Cardiac muscle cell (in vitro differentiated cells and primary cell): ENCODE measurements at places on chromosomes 4 and X.

DNA sequence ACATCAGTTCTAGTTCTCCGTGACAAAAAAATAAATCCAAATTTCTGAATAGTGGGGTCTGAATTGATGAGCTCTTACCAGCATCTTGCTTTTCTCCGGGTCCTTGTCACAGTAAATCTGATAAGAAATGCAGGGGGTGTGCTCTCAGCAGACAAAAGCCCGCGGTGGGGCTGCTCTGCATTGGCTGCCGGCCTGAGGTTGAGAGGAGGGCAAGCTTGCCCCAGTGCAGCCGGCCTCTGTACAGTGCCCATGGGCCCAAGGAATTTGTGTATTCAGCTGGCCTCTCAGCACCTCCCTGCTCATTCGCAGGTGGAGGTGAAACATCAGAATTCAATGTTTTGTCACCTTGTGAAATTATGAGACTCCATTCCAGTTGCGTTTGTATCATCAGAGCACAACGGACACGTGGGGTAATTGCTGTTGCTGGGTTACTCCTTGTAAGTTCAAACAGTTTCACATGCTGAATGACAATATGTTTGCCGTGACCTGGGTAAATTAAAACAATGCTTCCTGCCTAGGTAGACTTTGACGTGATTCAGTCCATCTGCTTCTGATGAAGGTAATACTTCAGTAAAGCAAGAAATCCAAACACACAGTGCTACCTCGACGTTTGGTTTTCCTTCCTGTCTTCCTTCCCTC lies 596.4 kb downstream of the MID1IP1 start:
- H3K36me3 ChIP-seq = no peaks in the 10 kb centered on the region
- DNase-seq = no peak
- H3K27me3 ChIP-seq = no peaks in the 10 kb centered on the region
- H3K27ac ChIP-seq = no peak overlapping the region
- peaks cover 29% of the 10 kb centered on the region for H3K4me1 ChIP-seq
- no peak overlapping the region for H3K4me3 ChIP-seq

GRCh38 chrX:44314808-44315207 lies 28.7 kb downstream of the EFHC2 start:
- H3K27me3 ChIP-seq = no peaks in the 10 kb centered on the region
- no peaks in the 10 kb centered on the region for H3K36me3 ChIP-seq
- H3K4me3 ChIP-seq = no peak overlapping the region

DNA sequence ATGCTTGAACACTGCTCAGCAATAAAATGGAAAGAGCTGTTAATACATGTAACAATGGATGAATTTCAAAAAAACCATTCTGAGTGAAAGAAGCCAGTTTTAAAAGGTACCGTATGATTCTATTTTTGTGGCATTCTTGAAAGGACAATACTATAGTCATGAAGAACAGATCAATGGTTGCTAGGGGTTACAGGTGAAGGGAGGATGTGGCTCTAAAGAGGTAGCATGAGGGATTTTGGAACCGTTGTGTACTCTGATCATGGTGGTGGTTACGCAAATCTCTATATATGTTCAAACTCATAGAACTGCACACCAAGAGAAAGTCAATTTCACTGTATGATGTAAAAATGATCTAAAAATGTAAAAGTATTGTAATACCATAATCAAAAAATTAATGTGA lies 40.0 kb upstream of the CTAG2 start:
- H3K4me1 ChIP-seq = no peaks in the 10 kb centered on the region
- H3K4me3 ChIP-seq = no peak overlapping the region
- DNase-seq = no peak
- H3K36me3 ChIP-seq = no peaks in the 10 kb centered on the region

DNA sequence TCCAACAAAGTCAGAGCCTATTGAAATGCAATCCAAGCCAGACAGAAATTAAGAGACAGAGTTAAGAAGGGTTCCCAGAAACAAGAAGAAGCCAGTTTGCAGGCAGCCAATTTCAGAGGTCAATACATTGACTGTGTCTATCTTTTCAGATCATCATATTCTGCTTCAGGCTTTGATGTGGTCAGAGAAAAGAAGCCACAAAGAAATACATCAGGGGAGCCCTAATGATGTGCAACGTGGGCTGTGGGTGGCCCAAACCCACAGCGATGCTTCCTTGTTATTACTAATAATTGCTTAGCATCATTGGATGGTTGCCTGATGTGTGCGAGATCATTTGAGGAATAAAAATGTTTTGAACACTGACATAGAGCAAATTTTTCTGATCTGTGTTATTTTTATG lies 99.0 kb upstream of the DUSP21 start:
- H3K4me3 ChIP-seq = no peak overlapping the region
- H3K4me1 ChIP-seq = no peaks in the 10 kb centered on the region
- H3K27me3 ChIP-seq = no peaks in the 10 kb centered on the region
- DNase-seq = no peak

GRCh38 chr4:1200425-1201035 lies 28.1 kb upstream of the SPON2 start:
- H3K4me3 ChIP-seq = no peak overlapping the region
- peak; percentile 91 for DNase-seq
- no peak overlapping the region for H3K27ac ChIP-seq
- no peaks in the 10 kb centered on the region for H3K36me3 ChIP-seq

- DNase-seq = no peak
- H3K36me3 ChIP-seq = no peaks in the 10 kb centered on the region
- H3K4me1 ChIP-seq = no peaks in the 10 kb centered on the region
- no peak within 1 kb of the TSS for H3K27ac ChIP-seq
Observed at GRCh38 chr4:112296949-112297880, at the start of gene ALPK1. Gene ALPK1 (plus strand): TSS chr4:112297369.

DNA sequence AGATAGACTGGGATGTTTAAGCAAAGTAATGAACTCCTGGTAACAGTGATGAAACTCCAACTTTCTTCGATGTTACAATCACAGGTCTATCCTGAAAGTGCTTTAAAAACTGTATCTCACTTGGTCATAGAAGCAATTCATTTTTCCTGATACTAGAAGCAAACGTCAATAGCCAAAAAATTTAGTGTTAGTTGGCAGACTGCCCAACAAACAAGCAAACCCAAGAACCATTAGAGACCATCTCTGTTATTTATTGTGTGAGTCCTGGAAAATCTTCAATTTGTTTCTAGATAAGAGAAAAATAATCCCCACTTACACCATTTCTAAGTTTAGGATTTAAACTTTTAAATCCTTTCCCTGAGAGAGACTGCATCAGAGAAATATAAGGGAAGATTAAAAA lies 553.9 kb downstream of the INPP4B start:
- no peak overlapping the region for H3K27ac ChIP-seq
- no peaks in the 10 kb centered on the region for H3K27me3 ChIP-seq
- H3K36me3 ChIP-seq = no peaks in the 10 kb centered on the region
- no peaks in the 10 kb centered on the region for H3K4me1 ChIP-seq
- H3K4me3 ChIP-seq = no peak overlapping the region

DNA sequence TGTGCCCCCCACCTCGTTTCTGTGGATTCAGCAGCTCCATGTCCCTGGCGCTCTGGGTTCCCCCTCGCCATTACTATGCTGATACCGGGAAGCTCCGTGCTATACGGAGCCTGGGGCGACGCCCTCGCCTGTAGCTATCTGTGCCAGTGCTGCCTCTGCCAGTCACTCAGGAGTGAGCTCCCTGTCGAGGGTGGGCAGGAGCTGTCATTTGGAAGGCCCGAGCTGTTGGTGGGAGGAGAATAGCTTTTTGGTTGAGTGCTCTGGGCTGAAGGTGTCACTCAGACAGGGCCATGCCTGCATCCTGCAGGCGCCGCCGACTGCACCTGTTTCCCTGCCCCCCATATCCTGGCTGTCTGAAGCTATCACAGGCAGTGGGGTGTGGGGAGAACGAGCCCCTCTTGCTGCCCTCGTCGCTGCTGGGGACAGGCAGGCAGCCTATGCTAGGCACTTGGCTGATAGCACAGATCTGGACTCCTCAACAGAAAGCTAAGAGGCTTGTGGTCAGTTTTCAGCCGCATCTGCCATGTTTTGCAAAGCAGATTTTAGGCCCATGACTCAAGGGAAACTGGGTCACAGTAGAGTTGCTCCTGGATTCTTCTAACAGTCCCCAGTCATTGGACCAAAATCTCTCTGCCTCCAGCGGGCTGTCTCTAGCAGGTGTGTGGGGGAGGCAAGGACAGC lies 31.8 kb downstream of the CPLX1 start:
- H3K27me3 ChIP-seq = peaks cover 78% of the 10 kb centered on the region
- DNase-seq = no peak
- no peak overlapping the region for H3K4me3 ChIP-seq
- no peaks in the 10 kb centered on the region for H3K36me3 ChIP-seq

DNA sequence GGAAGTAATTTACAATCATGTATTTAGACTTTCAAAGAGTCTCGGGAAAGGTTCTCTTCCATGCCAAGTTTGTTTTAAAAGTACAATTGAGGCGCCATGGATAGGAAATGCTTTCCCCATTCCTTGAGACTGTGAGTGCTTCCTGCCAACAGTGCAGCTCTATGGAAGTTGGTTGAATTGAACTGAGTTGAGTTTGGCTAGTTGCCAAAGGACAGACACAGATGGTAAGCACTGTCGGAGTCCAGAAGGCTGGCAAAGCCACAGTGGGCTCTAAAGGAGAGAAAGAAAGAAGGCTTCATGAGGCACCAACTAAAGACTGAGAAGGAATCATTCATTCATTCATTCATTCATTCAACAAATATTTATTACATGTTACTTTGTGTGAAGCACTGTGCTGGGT lies 4.3 kb upstream of the KCNE5 start:
- H3K27me3 ChIP-seq = no peaks in the 10 kb centered on the region
- no peak overlapping the region for H3K4me3 ChIP-seq
- no peaks in the 10 kb centered on the region for H3K4me1 ChIP-seq
- peak; percentile 44 for DNase-seq
- H3K27ac ChIP-seq = no peak overlapping the region

DNA sequence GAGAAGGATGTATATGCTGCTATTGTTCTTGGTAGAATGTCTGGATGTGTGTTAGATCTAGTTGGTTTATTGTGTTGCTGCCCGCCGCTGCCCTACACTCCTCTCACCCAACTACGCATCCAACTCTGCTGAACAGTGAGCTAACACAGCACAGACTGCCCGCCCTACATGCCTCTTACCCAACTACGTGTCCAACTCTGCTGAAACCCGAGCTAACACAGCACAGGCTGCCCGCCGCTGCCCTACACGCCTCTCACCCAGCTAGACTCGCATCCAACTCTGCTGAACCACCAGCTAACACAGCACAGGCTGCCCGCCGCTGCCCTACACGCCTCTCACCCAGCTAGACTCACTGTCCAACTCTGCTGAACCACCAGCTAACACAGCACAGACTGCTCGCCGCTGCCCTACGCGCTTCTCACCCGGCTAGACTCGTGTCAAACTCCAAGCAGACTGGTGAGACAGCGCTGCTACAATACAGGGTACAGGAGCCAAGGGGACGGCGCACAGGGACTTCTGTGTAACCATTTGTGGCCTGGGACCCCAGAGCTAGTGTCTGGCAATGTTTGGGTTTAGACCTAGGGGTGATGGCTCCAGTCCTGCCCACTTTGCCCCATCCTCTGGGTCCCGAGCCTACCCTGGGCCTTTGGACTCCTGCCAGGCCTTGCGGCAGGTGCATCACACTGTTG lies 11.6 kb upstream of the CTBP1 start:
- H3K4me1 ChIP-seq = no peaks in the 10 kb centered on the region
- DNase-seq = no peak
- no peaks in the 10 kb centered on the region for H3K36me3 ChIP-seq

DNA sequence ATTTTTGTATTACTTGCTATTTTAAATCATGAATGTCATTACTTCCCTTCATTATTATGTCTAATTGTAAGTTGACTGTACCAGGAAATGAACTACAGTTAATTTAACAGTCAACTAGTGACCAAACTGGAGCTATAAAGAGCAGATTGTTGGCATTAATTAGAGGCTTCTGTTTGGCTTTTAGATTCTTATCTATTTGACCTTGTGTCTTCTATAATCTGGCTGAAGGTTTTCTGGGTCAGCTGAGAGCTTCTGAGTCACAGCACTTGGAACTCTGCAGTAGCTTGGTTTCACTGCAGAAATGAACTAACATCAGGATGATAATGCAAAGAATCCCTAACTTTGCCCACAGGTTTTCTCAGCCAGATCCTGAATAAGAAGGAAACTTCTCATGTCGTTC lies 169.2 kb upstream of the LEF1 start:
- peak overlapping the region; percentile 90 for H3K27ac ChIP-seq
- no peaks in the 10 kb centered on the region for H3K27me3 ChIP-seq
- no peaks in the 10 kb centered on the region for H3K36me3 ChIP-seq
- H3K4me1 ChIP-seq = peaks cover 72% of the 10 kb centered on the region

DNA sequence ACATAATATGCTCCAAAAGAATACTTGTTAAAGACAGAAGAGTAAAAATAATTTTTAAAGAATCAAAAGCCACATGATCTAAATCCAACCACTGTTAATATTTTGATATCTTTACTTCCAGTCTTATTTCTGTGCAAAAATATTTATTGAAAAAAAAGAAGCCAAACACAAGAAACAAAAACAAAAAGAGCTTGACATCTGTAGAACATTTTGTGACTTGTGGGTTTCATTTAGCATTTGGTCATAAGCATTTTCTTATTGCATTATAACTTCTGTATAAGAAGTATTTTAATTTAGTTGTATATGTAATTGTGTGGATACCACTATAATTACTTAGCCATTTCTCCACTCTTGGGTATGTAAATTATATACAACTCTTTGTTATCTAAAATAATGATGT lies 63.1 kb downstream of the DIPK2B start:
- H3K4me1 ChIP-seq = no peaks in the 10 kb centered on the region
- no peaks in the 10 kb centered on the region for H3K27me3 ChIP-seq
- H3K27ac ChIP-seq = no peak overlapping the region
- H3K36me3 ChIP-seq = no peaks in the 10 kb centered on the region
- no peak overlapping the region for H3K4me3 ChIP-seq
- DNase-seq = no peak

- no peaks in the 10 kb centered on the region for H3K36me3 ChIP-seq
- no peak overlapping the region for H3K4me3 ChIP-seq
- peaks cover 5% of the 10 kb centered on the region for H3K4me1 ChIP-seq
- DNase-seq = no peak
- H3K27me3 ChIP-seq = no peaks in the 10 kb centered on the region
- H3K27ac ChIP-seq = no peak overlapping the region
Observed at GRCh38 chr4:159506801-159507517, 404.1 kb downstream of the RAPGEF2 start.

DNA sequence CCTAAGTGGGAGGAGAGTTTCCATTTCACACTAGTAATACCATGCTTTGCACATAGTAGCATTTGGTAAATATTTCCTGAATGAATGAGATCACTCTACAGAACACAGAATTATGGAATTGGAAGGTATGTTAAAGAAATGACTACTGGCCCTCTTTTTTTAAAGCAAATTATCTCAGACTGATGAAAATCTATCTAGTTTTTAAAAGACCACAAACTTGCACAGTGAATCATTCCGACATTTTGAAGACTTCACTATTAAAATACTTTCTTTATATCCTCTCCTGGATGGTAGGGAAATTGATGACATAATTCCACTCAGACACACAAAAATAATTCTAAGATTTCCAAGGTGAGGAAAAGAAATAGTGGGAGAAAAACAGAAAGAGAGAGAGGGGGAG lies 68.4 kb upstream of the ETNPPL start:
- peaks cover 31% of the 10 kb centered on the region for H3K4me1 ChIP-seq
- H3K4me3 ChIP-seq = no peak overlapping the region
- no peak overlapping the region for H3K27ac ChIP-seq

GRCh38 chr4:110633358-110634341 lies 10.8 kb upstream of the PITX2 start:
- no peaks in the 10 kb centered on the region for H3K36me3 ChIP-seq
- H3K4me1 ChIP-seq = peaks cover 17% of the 10 kb centered on the region
- peaks cover 100% of the 10 kb centered on the region for H3K27me3 ChIP-seq
- DNase-seq = no peak
- no peak overlapping the region for H3K27ac ChIP-seq
